ENCODE measurements at places on chromosomes 3 and 15.

DNA sequence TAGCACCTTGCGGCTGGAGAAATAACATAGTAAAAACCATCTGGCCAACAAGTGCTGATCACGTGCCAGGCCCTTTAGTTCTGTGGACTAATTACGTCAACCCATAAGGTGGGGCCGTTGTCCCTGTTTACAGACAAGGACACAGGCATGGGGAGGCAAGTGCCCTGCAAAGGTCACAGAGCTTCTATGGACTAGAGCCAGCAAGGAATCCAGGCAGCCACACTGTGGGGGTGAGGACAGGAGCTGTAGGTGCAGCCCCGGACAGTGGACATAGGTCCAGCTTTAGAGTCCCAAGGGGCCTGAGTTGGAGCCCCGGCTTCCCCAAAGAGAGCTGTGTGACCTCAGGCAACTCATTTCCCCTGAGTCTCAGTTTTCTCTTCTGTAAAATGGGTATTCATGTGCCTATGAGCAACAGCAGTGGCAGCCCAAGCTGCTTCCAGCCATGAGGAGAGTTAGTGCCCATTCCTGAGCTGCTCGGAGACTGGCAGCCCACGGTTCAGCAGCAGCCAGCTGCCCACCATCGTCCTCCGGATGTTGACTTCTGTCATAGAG lies 13.9 kb downstream of the CHST13 start:
- no peak for DNase-seq

DNA sequence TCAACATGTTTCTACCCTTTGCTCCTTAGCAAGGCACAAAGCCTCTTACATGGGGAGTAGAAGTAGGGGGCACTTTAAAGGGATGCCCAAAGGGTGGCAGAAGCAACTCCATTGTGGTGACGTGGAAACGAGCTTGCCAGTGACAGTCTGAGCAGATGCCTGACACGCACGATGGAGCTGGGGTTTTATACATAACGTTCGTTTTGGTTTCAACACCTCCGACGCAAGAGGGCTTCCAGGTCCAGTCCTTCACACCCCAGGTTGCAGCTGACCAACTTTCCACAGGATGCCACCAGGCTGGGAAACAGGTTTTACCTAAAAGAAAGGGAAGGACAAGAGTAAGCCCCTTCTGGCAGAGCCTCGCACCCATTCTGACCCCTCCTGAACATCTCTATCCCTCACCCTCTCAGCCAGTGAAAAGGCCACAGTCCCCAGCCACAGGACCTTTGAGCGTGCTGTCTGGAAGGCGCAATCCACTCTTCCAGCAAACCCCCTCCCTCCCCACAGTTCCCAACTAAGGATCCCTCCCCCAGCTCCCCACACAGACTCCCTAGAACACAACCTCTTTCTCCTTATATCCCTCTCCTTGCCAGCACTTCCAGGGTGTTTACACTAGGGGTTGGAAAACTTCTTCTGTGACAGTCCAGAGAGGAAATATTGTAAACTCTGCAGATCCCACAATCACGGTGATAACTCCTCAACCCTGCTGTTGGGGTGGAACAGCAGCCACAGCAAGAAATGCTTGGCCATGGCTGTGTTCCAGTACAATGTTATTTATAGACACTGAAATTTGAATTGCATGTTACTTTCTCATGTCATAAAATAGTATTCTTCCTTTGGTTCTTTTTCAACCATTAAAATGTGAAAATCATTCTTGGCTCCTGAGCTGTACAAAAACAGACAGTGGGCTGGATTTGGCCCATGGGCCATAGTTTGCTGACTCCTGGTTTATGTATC lies 36.2 kb downstream of the FAM174B start:
- DNase-seq, result no peak

- DNase-seq, result no peak
These were observed 470.5 kb upstream of the THBS1 start for GRCh38 chr15:39110336-39110735.

DNA sequence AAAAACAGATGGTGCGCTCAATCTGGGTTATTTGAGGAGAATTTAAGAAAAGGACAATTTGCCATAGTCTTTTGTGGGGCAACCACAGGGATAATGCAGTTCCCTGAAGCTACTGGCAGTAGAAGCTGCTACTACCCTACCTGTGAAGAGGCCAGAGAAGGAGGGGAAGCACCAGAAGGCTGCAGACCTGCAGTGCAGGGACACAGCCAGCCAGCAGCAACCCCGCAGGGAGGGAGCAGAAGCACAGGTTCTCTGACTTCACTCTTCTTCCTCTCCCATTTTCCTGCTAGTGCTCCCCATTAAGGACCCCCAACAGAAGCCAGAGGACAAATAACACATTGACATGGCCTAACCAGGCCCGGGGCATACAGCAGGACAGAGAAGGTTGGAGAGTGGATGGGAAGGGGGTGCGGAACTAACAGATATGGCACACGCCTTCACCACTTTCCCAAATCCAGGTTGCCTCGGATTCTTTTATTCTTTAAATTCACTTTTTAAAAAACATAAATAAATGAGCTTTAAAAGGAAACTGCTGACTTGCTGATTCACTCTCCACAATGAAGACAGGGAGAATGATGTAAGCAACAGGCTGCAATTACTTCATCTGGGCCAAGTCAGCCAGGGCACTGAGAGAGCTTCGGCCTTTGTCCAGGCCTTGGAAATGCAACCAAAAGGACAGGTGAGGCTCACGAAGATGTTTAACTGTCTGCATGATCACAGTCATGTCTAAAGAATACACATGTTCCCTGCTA lies 30.1 kb downstream of the POPDC2 start:
- no peak for DNase-seq

Measured in stimulated activated effector memory CD8-positive, alpha-beta T cell treated with anti-CD3 and anti-CD28 coated beads, Interleukin-12 subunit alpha, Interleukin-12 subunit beta, amount 100 ng/mL, for 72 hours (primary cell).